ENCODE measurements at places on chromosomes 13 and 19.

DNA sequence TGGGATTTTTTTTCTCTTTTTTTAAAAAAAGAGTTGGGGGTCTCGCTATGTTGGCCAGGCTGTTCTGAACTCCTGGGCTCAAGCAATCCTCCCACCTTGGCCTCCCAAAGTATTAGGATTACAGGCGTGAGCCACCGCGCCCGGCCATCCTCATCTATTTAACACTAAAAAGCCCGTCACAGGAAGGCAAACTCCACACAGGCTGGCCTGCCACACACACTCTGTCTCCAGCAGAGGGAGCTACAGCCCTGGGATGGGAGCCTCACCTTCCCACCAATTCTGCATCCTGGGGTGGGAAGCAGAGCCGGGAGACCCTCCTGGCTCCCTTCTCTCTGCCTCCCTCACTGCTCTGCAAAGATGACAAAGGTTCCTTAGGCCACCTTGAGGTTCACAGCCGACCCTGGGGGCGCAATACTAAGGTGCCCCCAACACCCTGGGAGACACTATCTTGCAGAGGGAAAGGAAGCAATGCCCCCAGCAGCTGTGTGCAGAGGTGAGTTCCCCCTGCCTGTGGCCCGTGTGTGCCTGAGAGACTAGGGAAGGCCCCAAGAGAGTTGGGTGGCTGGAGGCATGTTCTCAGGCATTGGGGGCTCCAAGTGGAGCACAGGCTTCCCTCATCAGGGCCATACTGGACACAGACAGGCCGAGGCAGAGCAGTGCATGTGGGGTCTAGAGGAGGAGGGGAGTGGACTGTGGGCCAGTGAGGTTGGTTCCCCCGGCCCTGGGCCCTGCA, 27.4 kb upstream of the TIMM44 start:
- peak; percentile 58 for DNase-seq

DNA sequence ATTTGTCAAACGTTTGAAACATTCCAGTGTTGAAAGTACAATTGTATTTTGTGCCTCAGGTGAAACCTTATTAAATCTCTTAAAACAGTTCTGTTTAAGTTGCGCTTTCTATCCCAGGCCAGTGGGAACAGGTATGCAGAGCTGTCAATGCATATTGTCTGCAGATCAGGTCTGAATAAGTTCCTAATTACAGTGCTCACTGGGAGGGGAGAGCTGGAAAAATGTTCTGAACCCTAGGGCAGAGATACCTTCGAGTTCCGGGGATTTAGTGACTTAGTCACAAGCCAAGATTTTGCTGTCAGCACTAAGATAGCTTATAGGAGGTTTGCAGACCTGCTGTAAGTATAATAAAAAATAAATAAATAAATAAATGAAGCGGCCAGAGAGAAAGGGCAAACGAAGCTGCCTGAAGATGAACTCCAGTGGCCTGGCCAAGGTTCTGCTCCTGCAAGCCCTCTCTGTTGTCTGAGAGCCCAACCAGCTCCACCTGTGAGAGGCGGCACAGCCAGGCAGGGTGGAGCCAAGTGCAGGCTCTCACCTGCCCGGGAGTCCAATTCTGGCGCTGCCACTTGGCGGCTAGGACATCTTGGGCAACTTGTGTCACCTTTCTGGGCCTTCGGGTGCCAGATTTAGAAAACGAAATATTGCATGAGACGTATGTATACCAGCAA, 97.9 kb upstream of the SLC7A1 start:
- no peak for DNase-seq

DNA sequence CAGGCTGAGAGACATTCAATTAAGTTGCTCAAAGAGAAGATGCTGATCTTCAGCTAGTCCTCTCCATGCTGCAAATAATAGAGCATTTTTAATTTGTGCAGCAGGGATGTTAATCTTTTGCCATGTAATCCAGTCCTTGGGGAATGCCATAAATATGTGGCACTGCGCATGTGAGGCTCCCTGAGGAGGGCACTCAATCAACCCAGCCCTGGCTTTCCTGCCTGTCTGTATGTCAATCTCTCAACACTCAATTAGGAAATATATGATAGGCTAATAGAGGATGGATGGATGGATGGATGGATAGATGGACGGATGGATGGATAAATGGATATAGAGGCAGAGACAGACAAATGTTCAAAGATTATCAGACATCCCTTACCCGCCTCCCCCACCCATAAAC, 31.6 kb upstream of the POP4 start:
- no peak for DNase-seq

DNA sequence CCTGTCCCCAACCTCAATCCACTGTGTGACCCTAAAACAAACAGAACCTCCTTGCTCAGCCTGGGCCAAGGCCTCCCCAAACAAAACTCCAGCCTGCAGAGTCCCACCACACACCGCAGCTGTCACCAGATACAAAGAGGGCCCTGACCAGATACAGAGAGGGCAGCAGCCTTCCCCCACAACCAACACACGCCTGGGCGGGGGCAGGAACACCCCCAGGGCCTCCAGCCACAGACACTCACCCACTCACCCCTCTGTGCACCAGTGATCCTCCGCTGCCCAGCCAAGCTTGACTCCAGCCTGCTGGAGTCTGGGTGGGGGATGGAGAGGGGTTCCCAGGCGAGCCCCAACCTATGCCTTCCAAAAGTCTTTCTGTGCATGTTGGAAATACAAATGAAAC, 5.9 kb upstream of the CIRBP start:
- no peak for DNase-seq

DNA sequence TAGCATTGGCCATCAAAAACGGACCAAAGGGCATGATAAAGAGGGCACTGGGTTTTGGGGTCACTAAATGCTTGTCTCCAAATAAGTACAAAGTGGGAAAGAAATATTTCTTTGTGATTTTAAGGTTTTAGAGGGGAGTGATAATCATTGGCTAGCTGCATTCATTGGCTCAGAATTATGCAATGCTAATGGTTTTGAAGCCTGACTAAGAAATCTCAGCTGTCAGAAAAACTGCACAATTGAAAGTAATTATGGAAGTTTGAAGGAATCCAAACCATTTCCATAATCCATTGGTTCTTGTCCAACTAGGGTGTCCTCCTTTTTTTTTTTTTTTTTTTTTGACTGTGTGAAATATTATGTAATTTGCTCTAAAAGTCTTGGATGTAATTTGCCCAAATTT, 88.2 kb upstream of the ARGLU1 start:
- DNase-seq = no peak

DNA sequence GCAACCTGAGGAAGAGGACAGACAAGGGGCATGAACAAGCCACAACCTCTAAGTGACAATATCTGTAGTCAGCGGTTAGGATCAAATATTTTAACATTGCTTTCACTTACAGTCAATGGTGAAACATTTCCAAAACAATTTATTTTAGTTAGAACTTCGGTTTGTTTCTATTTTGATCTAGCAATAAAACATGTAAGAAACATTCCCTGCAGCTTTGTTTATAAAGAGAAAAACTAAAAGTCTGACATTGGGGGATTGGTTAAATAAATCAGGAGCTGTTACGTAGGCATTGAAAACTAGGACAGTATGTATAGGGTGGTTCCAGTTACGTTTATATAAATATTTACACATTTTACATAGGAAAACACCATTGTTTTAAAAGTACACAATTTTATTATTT, 3.4 kb downstream of the URI1 start:
- no peak for DNase-seq

GRCh38 chr19:47280183-47280797, 5.6 kb downstream of the INAFM1 start:
- DNase-seq = peak; percentile 30

DNA sequence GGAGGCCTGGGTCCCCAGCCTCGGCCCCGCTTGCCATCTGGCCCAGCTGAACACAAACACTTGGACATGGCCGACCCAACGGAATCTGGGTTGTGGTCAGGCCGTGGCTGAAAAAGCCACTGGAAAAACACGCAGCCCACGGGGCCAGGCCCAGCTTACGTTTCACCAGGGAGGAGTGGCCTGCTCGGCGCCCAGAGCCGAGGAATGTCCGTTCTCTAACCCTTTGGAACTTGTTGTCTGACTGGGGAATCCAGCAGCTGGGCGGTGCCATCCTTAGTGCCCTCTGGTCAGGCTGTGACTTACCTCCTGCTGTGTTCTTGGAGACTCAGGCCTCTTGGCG, 13.8 kb downstream of the CILP2 start:
- peak; percentile 50 for DNase-seq

GRCh38 chr13:111187960-111188541, 72.9 kb downstream of the ARHGEF7 start:
- peak; percentile 68 for DNase-seq

DNA sequence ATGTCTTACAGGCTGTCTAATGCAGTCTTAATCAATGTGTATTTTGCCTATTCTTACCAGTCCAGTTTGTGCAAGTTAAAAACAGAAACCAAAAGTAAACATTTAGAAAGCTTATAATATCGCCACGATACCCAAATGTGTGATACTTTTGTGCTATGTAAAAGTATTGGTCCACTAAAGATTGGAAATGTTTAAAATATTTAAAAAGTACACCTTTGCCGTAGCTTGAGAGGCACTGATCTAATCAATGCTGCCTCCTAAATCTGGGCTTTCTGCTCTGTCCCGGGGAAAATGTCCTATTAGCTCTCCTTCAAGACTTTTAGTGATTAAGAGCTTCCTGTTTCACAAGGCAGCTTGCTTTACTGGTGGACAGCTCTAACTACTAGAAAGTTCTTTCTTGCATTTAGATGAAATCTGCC, 64.7 kb downstream of the DNAJC15 start:
- DNase-seq = peak; percentile 56

- peak; percentile 61 for DNase-seq
These were observed 97.3 kb downstream of the SERP2 start for GRCh38 chr13:44470638-44471562.

GRCh38 chr13:94014461-94014860, 465.0 kb downstream of the DCT start:
- no peak for DNase-seq

DNA sequence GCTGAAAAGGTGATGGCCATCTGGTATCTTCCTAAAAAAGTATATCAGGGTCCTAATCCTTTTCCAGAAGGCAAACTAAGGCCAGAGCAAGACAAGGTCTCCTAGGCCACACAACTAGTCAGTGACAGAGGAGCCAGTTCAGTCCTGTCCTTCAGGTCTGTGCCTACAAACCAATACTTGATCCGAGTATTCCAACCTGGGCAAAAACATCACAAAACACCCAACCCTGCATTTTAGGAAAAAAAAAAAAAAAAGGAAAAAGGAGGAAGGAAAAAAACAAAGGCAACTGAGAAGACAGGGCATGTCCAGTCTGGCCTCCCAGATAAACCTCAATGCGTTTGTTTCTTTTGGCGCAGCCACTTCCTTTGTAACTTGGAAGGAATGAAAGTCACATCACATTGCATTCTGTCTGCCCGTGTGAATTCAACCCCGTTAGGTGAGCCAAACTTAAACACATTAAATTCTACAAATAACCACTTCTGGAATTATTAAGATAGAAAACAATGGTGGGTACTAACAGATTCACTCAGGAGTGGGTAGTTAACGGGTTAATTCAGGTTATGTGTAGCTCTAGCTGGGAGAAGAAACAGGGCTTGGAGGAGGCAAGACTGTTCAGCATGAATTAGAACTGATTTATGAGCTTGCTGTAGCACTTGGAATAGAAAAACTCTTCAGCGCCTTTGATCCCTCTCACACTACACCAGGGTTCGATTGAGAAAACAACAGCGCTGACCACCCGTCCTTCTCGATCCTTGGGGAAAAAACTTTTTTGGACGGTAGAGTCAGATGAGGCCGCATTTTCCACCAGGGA, 43.0 kb upstream of the HNRNPA1L2 start:
- DNase-seq = peak; percentile 67

GRCh38 chr19:41273076-41273475, 8.9 kb downstream of the HNRNPUL1 start:
- DNase-seq = no peak

DNA sequence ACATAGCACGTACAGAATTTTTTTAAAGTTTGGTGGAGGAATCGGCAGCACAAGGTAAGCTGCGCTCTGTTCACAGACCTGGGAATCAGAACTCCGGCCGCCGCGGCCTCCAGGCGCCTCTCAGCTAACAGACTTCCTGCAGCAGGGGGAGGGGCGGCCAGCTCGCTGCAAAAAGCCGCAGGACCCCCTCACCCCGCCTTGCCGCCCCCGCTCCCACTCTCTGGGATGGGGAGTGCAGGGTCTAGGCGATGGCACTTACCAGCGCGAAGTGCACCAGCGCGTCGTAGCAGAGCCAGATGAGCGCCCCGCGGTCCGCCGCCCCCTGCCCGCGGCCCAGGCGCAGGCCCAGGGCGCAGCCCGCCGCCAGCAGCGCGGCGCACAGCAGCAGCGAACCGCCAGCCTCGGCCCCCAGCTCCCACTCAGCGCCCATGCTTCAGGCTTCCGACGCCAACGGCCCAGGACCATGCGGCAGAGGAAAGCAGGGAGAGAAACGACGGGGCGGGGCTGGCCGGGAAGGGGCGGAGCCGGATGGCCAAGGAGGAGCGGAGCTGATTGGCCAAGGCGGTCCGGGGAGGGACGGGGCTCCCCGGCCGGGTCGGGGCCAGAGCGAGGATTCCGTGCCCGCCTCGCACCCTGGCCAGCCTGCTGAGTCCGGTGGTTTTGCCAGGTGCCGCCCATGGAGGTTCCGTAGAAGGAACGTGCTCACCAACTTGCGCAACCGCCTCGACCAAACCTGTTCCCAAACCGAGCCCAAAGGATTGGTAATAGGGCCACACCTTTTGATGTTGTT, at the start of gene EBPL:
EBPL (minus strand) TSS at position 492 of the 790 bp plus-strand sequence; CDS start at position 430, 62 bp downstream.
- peak; percentile 92 for DNase-seq

- DNase-seq = no peak
These were observed 5.4 kb upstream of the ICAM3 start for GRCh38 chr19:10344780-10345179.

DNA sequence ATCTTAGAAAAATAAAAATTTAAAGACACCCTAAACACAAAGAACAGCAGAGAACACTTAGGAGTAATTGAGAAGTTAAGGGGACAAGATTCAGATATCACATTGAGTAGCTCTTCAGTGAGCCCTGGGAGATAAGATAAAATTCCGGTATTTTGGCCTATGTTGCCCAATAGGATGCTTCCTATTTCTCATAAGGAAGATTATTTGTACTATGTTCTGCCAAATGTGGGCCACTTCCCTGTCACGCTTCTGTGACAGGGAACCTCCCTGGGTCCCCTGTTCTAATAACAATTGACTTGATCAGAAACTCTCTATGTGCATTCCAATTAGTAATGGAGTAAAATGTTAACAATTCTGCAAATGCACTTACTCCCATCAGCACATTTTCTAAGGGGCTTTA, 310.7 kb downstream of the MYO16 start:
- DNase-seq = no peak

GRCh38 chr19:677201-677600, 1.0 kb downstream of the FSTL3 start:
- peak; percentile 87 for DNase-seq

All from choroid plexus epithelial cell (primary cell).